ENCODE measurements at places on chromosomes 6 and 20.

DNA sequence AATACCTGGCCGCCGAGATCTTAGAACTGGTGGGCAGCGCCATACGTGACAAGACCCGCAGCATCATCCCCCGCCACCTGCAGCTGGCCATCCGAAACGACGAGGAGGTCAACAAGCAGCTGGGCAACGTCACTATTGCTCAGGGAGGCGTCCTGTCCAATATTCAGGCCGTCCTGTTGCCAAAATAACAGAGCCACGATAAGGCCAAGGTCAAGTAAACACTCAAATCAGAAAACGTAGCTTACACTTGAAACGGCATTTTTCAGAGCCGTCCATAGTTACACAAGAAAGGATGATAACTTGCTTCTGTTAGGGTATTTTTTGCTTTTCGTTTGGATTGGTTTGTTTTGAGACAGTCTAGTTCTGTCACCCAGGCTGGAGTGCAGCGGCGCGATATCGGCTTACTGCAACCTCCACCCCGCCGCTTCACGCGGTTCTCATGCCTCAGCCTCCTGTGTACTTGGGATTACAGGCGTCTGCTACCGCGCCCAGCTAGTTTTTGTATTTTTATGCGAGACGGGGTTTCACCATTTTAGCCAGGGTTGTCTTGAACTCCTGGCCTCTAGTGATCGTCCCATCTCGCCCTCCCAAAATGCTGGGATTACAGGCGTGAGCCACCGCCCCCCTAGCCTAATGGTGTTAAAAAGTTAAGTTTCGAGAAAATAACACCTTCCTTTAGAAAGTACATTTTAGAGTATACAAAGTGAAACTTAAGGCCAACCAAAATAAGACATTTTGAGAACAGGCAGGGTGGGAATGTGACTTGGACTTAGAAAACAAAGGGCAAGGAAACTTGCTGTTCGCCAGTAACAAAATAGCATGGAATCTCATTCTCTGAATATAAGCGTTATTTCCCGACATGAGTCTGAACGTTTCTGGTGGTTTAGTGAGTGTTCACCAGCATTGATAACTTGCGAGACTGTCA, 42.8 kb upstream of the HFE start:
- DNase-seq = no peak

DNA sequence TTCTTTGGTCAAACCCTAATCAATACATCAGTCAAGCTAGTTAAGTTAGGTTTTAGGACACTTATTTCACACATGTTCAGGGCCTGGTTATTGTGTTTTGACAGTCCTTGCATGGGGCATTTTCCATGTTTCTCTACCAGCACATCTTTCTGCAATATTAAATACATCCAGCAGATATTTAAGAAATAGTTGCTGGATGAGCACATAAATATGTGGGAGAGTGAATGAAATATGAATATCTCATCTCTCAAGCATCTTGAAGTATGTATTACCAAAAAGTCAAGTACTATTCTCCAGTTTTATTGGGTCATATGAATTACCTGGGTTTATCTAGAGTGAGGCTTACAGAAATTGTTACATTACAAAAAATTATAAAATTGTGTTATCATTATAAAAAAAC, 621.9 kb upstream of the GJE1 start:
- DNase-seq = no peak

DNA sequence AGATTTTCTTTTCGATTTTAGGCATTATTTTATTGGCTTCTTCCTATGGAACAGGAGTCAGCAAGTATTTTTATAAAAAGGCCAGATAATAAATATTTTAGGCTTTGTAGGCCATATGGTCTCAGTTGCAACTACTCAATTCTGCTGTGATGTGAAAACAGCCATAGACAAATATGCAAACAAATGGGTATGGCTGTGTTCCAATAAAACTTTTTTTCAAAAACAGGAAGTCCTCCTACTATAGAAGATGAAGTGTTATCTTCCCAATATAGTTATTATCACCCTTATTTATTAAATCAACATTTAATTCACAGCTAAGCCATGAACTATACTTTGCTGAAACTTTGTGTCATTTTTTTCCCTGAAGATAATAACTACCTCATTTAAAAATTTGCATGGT, 57.2 kb downstream of the CHD6 start:
- DNase-seq = no peak

DNA sequence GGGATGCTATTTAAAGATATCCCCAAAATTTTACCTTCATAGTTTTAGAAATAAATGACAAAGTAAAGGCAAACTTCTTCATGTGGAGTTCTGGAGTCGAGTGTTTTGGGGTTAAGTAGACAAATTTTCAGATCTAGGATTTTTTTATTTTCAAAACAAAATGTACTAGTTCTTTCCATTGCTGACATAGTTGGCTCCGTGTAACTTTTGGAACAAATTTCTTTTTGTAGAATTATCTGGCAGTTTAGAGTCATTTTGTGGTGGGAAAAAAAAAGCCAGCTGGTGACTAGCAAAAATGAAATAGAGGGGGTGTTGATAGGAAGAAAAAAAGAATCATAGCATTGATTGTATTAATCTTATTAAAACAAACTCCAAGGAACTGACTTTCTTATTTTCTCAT, 131.6 kb upstream of the TCF21 start:
- DNase-seq = no peak

DNA sequence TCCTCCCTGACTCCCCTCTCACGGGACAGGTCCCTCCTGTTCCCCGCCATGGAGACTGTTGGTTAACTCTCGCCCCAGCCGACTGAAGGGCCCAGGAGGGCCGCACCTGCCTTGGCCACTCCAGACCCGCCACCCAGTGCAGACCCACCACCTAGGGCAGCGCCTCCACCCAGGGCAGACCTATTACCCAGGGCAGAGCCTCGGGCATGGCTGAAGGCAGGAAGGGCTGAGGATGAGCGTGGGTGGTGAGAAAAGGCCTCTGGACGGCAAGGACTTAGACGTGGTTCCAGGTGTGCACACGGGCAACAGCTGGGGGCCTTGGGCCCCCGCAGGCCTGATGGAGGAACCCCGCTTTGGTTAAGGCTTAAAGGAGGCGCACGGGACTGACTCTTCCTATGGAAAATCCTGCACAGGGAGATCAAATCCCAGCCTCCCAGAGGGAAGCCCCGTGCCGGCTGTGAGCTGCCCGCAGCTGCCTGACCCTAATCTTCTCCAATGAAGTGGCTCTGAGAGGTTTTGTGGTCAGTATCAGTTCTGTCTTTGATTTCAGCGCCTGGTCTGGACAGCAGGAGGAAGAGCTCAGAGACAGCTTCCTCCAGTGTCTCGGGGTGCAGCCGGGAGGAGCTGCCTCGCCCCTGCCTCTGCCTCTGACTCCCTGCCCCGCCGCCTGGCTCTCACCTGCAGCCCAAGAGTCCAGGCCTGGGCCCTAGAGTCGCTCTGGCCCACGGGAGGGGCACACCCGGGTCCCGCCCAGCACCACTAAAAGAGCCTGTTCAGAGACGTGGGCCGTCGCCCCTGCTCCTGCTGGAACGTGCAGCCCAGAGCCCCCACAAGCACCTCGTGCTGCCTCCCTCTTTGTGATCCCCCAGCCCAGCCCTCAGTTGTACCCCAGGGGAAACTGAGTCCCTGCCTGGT, 12.1 kb upstream of the CHRNA4 start:
- DNase-seq = no peak

DNA sequence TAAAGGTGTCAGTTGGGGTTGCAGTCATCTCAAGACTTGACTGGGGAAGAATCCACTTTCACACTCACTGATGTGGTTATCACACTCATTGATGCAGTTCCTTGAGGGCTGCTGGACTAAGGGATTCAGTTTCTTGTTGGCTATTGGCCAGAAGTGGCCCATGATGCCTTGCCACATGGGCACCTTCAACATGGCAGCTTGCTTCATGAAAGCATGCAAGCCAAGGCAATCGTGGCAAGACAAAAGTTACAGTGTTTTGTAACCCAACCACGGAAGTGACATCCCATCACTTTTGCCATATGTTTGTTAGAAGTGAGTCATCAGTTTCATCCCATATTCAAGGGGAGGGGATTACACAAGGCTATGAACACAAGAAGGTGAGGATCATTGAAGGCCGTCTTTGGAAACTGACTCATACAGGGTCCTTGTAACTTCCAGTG, 3.8 kb upstream of the RANBP9 start:
- DNase-seq = no peak

DNA sequence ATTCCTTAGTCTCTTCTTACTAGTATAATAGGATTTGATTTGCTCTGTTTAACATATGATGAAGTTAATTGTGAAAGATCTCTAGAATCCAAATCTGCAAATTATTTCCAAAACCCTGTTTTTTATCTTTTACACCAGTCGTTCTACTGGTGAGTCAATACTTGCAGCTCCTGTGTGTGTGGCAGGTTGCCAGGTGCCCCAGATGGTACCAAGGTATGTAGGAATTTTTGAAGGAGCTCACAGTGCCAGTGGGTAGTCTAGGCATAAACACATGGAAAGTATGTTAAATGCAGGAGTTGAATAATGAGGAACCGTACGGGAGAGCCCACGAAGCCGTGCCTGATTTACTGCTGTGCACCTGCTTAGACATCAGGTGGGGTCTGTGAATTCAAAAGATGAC, 192.2 kb downstream of the FARS2 start:
- no peak for DNase-seq

DNA sequence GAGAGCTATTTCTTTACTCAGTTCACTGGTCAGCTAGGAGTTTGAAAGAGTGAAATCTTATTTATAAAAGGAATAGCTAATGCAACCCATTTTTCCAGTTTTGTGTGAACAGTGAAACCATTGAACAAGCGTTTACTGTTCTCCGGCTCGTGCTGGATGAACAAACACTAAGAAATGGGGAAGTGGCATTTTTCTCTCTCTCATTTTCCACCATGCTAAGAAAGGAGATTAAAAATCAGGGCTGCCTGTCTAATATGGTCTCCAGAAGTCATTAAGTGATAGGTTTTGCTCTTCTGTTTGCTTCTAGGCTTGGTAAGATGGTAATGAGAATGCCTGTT, 774 bp upstream of the SFT2D1 start:
- DNase-seq = no peak

- DNase-seq = no peak
Observed at GRCh38 chr20:1537731-1538058, 19.8 kb downstream of the SIRPD start.

GRCh38 chr6:96836631-96837080, 621 bp downstream of the GPR63 start:
- DNase-seq = peak; percentile 17

- no peak for DNase-seq
Observed at GRCh38 chr20:51728737-51729136, 39.5 kb downstream of the ATP9A start.

DNA sequence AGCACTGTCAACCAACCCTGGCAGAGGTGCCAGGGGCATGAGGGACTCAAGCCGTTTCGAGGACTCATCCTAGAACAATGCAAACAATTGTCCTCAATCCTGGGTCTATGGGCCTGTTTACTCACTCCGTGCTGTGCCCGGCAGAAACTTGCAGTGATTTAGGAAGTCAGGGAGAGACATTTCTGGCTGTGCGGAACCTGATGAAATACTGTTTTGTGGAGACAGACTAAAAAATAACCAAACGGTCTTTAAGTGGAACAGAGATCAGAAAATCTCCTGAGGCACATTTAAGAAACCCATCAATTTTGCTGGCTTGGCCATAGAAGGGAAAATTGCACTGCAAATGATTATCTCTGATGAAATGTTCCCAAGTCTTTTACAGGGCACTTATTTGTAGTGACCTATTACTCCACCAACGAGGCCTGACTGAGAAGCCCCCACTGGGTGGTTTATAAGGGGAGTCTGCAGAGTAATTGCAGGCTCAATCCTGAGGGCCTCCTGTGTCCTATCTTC, 79.8 kb upstream of the KCNK16 start:
- DNase-seq = no peak

DNA sequence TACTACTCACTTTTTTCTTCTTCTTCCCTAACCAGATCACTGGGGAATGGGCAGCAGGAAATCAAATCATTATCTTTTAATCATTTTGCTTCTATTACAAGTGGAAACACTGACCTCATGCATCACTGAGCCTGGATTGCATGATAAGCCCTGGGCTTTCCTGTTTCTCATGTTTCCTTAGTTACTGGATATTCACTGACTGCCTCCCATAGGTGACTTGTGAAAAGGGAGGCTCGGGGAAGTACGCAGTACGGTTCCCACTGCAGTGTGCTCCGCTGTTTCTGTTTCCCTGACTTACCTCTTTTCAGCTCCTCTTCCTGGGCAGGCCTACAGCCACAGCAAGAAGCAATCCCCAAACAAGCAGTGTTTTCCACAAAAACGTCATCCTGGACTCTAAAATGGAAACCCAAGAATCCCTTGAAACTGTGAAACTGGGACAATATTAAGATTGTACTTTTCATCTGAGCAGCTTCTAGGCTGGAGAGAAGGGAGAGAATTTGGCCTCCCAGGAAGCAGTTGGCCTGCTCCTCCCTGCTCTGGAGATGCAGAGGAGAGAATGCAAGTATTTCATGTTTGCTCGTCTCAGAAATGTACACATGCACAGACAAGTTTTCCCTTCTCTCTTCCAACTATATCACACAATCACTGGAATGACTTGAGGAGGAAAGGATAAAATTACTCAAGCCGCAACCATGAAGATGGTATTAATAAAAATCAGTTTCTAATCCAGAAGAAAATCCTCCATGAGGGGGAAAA, 13.1 kb downstream of the BTNL2 start:
- DNase-seq = no peak

- DNase-seq = peak; percentile 19
Observed at GRCh38 chr20:62337558-62338293, 29.4 kb downstream of the LAMA5 start.

GRCh38 chr6:286681-287488, 5.4 kb upstream of the DUSP22 start:
- no peak for DNase-seq

- peak; percentile 2 for DNase-seq
Observed at GRCh38 chr6:149318581-149319286, 1.2 kb downstream of the TAB2 start.

- DNase-seq = no peak
Observed at GRCh38 chr6:109023356-109023925, 71.2 kb downstream of the SESN1 start.

GRCh38 chr20:9126527-9126926, 57.6 kb downstream of the PLCB4 start:
- DNase-seq = no peak

- DNase-seq = no peak
Observed at GRCh38 chr6:51827580-51827979, 259.8 kb downstream of the PKHD1 start.

DNA sequence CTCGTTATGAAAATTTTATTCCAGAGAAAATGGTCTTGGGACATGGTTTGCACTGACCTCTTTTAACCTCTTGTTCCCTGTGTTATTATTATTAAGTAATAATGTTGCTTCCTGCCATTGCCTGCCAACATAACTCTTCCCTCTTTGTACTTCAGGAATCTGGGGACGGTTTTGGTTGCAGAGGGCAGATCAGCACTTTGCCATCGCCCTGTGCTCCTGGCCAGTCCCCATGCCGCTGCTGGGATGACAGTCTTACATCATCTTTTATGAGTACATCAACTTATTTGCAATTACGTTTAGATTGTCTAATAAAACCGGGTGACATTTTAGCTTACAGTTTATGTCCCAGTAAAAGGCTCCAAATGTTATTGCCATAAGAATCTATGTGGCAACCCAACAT, 157.2 kb downstream of the CDH26 start:
- DNase-seq = no peak

- DNase-seq = no peak
Observed at GRCh38 chr6:24931718-24932691, 3.8 kb downstream of the RIPOR2 start.

GRCh38 chr20:5833309-5833941, 83.2 kb downstream of the SHLD1 start:
- DNase-seq = no peak

All from NCI-H2081 (cell line).